Kidney (tissue), 22 donors: ENCODE measurements at places on chromosomes 6 and 20. TPM values are rescaled to one million over a fixed set of nuclear protein-coding genes. Genes with fewer than 3 reads are reported as not detected.

Gene FOXQ1
- total RNA-seq: 33.6 TPM

Gene SLC17A5
- total RNA-seq: 15.5 TPM

Gene MATN4
- 0.19 TPM for total RNA-seq

Gene PHACTR3
- total RNA-seq: 12.3 TPM

Gene TP53TG5
- not detected for total RNA-seq

Gene ERMARD
- 36.8 TPM for total RNA-seq

Gene NAPB
- total RNA-seq: 9.6 TPM

Gene ADGB
- total RNA-seq: not detected

Gene C20orf144
- 0.16 TPM for total RNA-seq

Gene GPR6
- total RNA-seq: not detected
